Muscle of back (tissue), 13 donors: ENCODE measurements at places on chromosomes 2 and 18.
A peak's percentile ranks its signal among the peaks of the same experiment; 100 is the strongest.

DNA sequence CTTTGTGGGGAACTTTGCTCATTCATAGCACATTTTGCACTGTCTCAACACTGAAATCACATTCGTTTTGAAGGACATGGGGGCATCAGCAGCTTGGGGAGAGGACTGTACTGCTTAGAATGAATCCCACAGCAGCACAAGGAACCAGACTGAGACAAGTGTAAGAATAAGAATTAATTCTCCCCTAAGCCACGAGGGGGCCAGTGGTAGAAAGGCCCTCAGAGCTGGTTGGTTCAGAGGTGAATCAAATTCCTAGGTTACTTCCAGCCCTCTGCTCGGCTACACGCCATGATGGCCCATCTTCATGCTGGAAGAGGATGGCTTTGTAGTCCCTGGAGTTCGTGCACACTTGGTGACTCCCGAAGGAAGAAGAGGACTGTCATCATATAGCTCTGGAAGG, 12.0 kb upstream of the MC5R start:
- DNase-seq, result no peak

GRCh38 chr2:180413336-180413735, 406.2 kb upstream of the CWC22 start:
- DNase-seq, result no peak

GRCh38 chr2:119649364-119649917, 29.6 kb upstream of the TMEM177 start:
- DNase-seq, result no peak

- DNase-seq, result no peak
Measured at GRCh38 chr18:71115261-71115660, 826.4 kb downstream of the SOCS6 start.

- no peak for DNase-seq
Measured at GRCh38 chr2:80299661-80300060, 4.9 kb downstream of the LRRTM1 start.

DNA sequence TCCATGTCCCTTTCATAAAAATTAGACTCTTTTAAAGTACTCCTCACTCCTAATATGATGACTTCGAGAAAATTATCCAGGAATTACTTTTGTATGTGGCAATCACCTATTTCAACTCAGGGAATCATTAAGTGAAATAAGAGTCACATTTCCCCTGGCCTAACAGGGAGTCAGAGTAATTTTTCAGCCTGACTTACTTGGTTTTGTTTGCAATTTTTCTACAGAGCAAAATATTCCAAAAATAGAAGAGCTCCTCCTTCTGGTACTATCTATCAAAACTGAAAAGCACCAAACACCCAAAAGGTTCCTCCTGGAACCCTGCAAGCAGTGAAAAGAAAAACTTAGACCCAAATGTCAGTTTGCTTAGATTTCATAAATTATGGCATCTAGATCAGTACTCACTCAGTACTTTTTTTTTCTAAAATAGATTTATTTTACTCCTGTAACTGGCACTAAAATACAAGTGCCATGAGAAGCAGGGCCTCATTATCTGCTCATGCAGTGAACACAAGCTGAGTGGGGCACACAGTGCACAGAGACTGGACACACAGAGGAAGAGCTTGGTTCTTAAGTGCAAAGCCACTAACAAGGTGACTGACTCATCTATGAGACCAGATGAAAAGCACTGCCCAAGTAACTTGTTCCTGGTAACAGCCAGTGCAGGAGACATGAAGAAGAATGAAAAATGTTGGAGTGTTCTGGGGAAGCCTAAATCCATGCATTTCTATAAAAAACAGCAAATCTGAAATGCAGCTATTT, 28.7 kb downstream of the ACAA2 start:
- DNase-seq, result no peak

- DNase-seq, result no peak
Measured at GRCh38 chr2:218327451-218328210, 29.0 kb upstream of the CATIP start.

GRCh38 chr2:63049970-63050333, 678 bp upstream of the OTX1 start:
- DNase-seq, result no peak

DNA sequence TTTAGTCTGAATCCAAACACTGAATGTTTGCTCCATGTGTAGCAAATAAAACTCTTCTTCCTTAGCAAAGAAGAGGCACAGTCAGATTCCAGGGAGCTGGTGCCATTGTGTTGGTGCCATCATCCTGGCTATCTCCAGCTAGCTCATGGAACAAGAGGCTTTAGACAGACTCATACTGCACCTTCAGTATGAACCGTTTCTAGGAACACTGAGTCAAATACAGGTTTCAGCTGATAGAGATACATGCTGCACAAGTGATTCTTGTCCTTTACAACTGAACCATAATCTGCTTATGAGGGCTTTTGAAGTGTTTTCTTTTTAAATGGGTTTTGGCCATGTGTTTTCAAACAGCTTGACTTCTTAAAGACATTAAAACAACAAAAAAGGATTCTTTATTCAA, 57.9 kb downstream of the DYNC1I2 start:
- DNase-seq, result no peak

GRCh38 chr2:128348701-128349100, 30.0 kb upstream of the HS6ST1 start:
- DNase-seq, result no peak

GRCh38 chr2:180715044-180715443, 265.4 kb upstream of the UBE2E3 start:
- no peak for DNase-seq

DNA sequence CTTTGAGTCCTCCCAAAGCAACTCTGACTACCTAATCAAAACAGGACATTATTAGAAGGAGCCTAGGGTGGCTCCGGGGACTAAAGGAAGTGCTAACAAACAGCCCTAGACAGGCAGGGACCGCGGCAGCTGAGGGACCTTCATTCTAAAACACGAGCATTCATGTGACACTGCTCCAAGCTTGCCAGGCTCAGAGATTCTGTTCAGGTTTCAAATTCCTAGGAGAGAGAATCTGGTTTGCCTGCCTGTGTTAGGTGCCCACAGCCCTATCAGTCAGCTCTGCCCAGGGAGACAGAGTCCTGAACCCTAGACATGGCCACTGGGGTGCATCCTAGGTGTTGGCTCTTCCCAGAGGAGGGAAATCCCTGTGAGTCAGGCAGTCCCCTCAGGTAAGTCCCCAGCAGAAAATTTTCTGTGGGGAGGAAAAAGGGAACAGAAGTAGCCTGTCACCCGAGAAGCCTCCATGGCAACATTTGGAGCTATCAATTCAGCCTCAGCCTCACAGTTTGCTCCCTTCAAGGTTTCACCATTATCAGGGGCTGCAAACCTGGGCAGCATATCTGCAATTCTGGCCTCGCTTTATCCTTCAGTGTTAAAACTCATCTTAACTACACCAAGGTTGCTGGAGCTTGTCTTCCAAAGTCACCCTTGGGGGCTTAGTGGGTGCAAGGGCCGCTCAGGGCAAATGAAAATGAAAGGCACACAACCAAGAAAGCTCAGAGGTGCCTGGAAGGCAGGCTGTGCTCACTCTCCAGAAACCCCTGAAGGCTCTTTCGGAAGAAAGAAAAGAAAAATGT, 28.6 kb downstream of the PCBP1 start:
- DNase-seq, result no peak

GRCh38 chr2:26598996-26599373, 42.2 kb downstream of the CIB4 start:
- no peak for DNase-seq

DNA sequence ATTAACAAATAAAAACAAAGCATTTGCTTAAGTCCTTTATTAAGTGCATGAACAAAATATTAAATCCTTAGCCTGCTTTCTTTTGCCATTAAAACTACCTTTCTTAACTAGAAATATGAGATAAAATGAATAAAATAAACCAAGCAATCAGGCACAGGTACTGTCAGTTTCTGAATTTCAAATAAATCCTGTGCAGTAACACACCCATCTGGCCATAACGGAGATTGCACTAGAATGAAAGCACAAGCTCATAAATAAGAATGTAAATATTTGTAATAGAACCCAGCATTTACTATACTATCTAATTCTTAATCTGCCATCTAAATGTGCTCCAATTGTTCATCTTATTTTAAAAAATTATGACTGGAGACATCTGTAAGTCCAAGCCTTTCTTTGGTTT, 31.9 kb downstream of the PRKRA start:
- DNase-seq, result no peak

- no peak for DNase-seq
Measured at GRCh38 chr2:188478724-188479123, 187.1 kb downstream of the GULP1 start.

GRCh38 chr2:210938228-210938627, 381.8 kb downstream of the CPS1 start:
- DNase-seq, result no peak

GRCh38 chr2:23393722-23394121, 8.7 kb downstream of the KLHL29 start:
- no peak for DNase-seq

DNA sequence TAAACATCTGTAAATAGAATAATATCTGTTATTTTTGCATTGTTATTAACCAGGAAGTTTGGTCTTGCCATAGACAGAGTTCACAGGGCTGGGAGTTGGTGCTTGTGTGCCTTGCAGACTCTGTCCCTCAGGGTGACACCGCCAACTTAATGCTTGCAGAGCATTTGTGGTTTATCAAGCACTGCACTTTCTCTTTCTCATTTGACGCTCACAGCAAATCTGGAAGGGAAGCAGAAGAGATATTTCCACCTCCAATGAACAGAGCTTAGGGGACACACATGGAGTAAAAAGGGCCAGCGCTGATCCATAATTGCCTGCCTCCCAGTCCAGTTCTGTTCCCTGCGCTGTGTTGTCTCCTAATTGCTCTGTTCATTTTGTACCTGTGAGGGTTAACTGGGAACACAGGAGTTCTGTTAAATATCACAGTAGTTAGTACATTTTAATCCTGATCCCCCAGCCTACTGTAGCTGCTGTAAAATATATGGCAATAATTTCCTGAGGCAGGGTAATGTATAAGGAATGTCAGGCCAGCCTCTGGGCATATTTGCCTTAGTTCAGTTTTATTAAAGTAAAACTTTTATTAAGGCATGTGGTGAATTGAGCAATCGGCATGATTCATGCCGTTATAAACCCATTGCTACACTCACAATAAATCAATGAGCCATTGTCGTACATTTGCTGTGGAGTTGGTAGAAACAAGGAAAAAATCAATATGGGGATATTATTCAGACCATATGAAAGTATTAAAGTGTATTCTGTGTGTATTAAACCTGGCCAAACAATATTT, 182.5 kb upstream of the OSR1 start:
- no peak for DNase-seq

DNA sequence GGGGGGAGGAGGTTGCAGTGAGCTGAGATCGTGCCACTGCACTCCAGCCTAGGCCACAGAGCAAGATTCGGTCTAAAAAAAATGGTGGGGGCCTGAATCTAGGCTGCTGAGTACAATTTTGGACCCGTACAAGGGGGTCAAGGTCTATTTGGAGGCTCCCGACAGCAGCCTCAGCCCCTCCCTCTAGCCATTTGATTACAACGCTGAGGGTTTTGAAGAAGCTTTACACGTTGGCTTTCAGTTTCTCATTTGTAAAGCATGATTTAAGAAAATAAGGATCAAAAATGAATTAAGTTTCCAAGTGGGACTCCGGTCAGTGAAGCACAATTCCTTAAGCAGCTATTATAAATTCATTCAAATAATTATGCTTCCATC, 133.9 kb downstream of the TGIF1 start:
- DNase-seq, result no peak

DNA sequence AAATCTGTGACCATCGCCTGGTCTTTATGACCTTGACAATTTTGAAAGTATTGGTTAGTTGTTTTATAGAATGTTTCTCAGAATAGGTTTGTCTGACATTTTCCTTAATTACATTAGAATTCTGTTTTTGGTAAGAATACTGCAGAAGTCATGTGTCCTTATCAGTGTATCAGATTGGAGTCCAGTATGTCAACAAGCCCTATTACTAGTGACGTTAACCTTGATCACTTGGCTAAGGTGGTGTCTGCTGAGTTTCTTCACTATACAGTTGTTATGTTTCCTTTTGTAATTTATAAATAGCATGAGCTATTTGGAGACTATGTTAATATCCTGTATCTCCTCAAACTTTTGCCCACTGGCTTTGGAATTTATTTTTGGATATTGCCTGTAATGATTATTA, 10.8 kb upstream of the IL36G start:
- no peak for DNase-seq

GRCh38 chr2:41032715-41033114, 580.8 kb upstream of the SLC8A1 start:
- peak; percentile 17 for DNase-seq

DNA sequence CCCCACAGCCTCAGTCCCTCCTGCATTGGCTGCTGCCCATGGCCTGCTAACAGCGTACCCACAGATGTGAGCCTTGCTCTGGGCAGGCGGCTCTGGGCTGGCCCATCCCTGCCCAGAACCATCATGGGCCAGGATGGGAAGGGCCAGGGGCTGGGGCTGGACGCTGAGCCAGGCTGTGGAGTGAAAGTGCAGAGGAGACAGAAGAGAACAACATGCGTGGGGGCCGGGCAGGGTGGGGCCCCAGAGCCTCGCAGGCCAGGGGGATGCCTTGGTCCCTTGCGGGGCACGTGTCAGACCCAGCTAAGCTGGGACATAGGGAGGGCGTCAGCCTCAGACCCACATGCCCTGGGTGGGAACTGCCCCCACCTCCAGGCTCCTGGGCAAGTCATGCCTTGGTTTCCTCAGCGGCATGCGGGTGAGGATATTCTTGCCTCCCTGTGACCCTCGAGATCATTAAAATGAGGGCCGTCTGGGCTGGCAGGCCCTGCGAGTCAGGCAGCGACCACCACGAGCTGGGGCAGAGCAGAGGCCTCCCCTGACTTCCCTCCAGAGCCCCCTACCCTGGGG, 27.3 kb downstream of the GPC1 start:
- no peak for DNase-seq

- DNase-seq, result no peak
Measured at GRCh38 chr2:83695530-83695929, 763.5 kb downstream of the SUCLG1 start.

DNA sequence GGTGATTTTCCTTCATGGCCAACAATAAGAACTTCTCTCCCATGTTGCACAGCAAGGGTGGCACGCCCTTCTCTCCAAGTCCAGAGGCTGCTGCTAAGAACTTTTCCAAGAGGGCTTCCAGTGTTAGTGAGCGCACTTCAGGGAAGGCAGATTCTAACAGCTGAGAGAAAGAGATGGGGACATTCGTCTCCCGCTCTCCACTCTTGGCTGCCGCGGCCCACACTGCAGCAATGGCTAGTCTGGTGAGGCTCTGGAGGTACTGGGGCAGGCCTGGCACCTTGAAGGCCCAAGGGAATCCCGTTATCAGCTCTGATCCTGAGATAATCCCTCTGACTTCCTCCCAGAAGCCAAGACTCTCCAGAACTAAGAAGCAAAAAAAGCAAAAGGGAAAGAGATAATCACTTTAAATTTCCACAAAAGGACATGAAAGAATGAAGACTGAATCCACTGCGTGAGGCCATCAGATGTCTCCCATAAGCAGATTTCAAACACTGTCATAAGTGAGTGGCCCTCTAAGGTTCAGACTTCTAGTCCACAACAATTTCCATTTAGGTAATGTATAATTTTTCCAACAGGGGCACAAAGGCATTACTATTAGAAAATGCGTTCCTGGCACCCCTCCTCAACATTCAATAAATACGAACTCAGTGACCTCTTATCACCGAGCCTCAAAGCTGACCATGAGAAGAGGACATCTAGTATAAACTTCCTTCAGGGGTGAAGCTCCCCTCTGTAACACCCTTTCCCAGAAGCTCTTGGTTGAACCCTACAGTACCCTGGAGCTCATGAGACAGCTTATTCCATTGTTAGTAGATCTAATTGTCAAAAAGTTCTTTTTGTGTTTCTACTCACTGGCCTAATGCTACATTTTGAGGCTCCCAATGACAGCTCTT, 66.7 kb upstream of the ZFP36L2 start:
- DNase-seq, result no peak
